ENCODE measurements at places on chromosomes 4 and X.

GRCh38 chr4:42638321-42638720 lies 18.6 kb downstream of the ATP8A1 start:
- DNase-seq, result no peak

- peak; percentile 91 for DNase-seq
These were observed 157.3 kb upstream of the LDB2 start for GRCh38 chr4:17055788-17056187.

- DNase-seq, result no peak
These were observed 3.7 kb upstream of the LCORL start for GRCh38 chr4:18025288-18025687.

DNA sequence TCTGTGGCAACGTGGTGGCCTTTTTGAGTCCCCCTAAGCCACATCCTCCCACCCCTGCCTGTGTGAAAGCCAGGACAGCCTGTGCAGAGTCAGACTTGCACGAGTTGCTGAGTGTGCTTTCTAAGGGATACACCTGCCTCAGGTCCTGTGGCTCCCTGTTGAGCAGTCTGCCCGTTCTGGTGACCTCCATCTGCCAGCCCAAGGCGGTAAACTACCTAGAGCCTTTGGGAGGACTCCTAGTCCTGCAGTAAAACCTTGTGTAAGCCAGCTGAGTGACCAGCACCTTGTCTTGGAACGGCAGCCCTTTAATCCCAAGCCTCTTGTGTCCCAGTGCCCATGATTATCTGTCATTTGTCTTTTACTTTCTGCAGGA lies 69.3 kb downstream of the NBDY start:
- DNase-seq, result no peak

DNA sequence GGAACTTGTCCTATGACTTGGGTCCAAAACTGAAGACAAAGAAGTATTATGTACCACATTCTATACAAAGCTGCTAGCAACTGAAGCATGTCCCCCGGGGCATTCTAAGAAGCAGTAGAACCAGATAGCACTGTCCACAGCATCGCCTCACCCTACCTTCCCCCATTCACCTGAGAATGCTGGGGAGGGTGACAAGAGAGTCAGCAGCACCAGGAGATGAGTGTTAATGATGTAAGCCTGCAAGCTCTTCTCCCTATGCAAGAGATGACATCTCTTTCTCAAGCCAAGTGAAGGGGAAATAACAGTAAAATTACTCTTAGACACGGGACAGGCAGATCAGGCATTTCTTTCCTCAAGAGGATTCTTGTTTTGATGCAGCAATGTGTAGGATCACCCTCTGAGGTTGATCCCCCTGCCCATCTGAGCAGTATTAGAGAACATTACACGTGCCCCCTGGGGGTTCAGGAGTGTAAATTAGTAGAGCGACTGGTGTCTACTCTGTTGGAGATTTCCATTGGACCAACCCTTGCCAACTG lies 13.9 kb upstream of the TLR1 start:
- DNase-seq, result no peak

GRCh38 chr4:146442801-146443200 lies 78.9 kb downstream of the SLC10A7 start:
- peak; percentile 69 for DNase-seq

DNA sequence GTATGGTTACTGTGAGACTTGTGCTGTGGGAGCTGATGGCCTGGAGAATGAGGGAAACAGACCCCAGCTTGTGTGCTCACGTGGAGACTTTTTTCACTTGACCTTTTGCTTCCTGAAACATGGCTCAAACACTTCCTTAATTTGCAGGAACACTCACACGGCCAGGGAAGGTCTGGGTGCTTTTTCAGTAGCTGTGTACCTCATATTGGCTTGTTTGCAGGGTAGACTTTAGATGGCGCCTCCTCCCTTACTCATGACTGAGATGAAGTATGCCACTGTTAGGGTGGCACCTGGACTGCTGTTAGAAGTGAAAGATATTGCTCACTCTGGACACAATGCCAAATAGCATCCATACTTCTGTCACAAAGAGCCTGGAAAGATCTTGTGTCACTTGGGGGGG lies 75.7 kb upstream of the WDR1 start:
- no peak for DNase-seq

DNA sequence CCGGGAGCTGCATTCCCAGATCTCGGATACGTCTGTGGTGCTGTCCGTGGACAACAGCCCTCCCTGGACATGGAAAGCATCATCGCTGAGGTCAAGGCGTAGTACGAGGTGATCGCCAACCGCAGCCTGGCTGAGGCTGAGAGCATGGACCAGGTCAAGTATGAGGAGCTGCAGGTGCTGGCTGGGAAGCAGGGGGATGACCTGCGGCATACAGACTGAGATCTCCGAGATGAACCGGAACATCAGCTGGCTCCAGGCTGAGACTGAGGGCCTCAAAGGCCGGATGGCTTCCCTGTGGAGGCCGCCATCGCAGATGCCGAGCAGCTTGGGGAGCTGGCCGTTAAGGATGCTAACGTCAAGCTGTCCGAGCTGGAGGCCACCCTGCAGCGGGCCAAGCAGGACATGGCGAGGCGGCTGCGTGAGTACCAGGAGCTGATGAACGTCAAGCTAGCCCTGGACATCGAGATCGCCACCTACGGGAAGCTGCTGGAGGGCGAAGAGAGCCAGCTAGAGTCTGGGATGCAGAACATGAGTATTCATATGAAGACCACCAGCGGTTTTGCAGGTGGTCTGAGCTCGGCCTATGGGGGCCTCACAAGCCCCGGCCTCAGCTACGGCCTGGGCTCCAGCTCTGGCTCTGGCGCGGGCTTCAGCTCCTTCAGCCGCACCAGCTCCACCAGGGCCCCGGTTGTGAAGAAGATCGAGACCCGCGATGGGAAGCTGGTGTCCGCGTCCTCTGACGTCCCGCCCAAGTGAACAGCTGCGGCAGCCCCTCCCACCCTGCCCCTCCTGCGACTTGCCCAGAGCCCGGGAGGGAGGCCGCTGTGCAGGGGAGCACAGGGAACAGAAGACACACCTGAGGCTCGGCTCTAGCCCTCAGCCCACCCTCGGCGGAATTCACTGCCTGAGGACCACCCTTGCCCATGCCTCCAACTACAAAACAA lies 29.4 kb upstream of the GABRA3 start:
- no peak for DNase-seq

DNA sequence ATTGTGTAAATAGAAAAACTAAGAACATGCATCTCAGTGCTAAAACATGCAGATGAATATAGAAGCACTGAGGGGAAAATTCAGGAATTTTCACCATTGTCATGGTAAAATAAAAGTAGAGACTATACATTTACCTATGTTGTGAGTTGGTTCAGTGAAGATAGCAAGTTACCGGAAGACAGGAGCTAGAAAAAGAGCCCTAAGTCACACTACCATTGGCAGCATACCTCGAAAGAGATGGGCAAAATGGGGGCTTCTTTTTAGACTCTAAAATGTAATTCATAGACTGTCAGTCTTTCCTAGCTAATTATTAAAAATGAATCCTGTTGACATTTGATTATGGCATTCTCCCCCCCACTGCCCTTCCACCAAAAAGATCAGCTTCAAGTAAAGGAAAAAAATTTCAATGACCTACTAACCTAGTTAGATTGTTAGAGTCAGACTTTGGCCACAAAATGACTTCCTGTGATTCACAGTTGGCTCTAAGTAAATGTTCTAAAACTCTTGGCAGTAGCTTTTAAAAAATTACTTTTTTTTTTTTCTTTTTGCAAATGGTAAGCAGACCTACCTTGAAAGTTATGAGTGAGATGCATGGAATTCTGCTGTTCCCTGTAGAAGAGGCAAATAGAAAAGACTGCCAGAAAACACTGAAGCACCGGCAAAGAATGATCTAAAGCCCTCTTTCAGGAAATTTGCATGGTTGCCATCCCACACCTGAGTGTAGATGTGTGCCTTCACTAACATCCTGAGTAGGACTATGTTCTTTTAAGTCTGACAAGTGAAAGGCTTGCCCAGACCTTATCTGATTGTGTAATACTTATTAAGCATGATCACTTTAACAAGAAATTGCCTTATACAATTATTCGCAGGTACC lies 26.4 kb upstream of the ARSJ start:
- peak; percentile 62 for DNase-seq

DNA sequence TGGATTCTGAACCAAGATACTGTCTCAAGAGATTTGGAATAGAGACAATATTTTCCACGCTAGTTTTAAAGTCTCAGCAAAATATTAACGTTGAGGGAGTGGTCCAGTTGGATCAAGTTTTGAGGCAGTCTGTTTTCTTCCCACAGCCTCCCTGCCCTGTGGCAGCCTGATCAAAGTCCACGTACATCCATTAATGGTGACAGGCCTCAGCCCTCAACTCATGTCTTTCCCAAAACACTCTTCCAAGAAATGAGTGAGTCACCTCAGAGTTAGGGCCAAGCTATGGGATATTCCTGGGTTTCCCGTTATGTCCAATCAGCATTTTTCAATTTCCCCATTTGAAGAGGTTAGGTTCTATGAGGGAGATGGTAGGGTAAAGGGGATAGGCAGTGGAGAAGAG lies 28.5 kb downstream of the EGFL6 start:
- DNase-seq, result no peak
